ENCODE measurements at places on chromosomes 4 and X. TPM values are rescaled to one million over a fixed set of nuclear protein-coding genes. Genes with fewer than 3 reads are reported as not detected.

GSX2 gene
- not detected for polyA plus RNA-seq

GATA1 gene
- polyA plus RNA-seq: 0.40 TPM

HSFX3 gene
- polyA plus RNA-seq: not detected

GPM6B gene
- polyA plus RNA-seq: 24.5 TPM

CT45A1 gene
- not detected for polyA plus RNA-seq

MAGEA3 gene
- not detected for polyA plus RNA-seq

LRRC66 gene
- 0.58 TPM for polyA plus RNA-seq

TBC1D14 gene
- polyA plus RNA-seq: 62.6 TPM

GIMD1 gene
- polyA plus RNA-seq: not detected

ARSH gene
- 0.07 TPM for polyA plus RNA-seq

PPP1R2C gene
- polyA plus RNA-seq: not detected

HAND2 gene
- 0.06 TPM for polyA plus RNA-seq

CCKAR gene
- 0.10 TPM for polyA plus RNA-seq

GLOD5 gene
- 2.8 TPM for polyA plus RNA-seq

PNMA6E gene
- polyA plus RNA-seq: not detected

PFKFB1 gene
- 0.43 TPM for polyA plus RNA-seq

GPRASP3 gene
- 19.8 TPM for polyA plus RNA-seq

SPANXC gene
- not detected for polyA plus RNA-seq

DAPP1 gene
- 0.85 TPM for polyA plus RNA-seq

MAGEA8 gene
- not detected for polyA plus RNA-seq

EVC gene
- 40.6 TPM for polyA plus RNA-seq

SERTM2 gene
- polyA plus RNA-seq: not detected

SRPK3 gene
- 0.78 TPM for polyA plus RNA-seq

NRK gene
- 14.8 TPM for polyA plus RNA-seq

PRR32 gene
- polyA plus RNA-seq: not detected

TCEAL2 gene
- polyA plus RNA-seq: 26.0 TPM

ASB5 gene
- polyA plus RNA-seq: 0.20 TPM

STOX2 gene
- 7.7 TPM for polyA plus RNA-seq

CYTL1 gene
- 8.4 TPM for polyA plus RNA-seq

Measured in right renal cortex interstitium (tissue), 3 donors.